ENCODE measurements at places on chromosomes 2 and 18. TPM values are rescaled to one million over a fixed set of nuclear protein-coding genes. Genes with fewer than 3 reads are reported as not detected.

GRCh38 chr2:147588191-147588590 is 256.6 kb upstream of the ACVR2A start:
- DNase-seq: no peak

DNA sequence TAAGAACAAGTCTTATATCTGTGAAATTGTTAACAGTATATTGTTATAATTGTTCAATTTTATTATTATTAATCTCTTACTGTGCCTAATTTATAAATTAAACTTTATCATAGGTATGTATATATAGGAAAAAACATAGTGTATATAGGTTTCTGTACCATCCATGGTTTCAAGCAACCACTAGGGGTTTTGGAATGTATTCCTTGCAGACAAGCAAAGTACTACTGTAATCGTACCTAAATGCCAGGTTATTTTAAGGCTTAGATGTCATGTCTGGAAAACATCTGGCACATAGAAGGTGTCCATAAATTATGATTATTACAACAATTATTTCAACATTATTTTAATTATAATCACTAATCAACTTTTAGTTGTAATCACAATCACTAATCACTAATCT is 8.4 kb downstream of the ITSN2 start:
- DNase-seq: no peak

- no peak for DNase-seq
These were observed 1.4 kb upstream of the ACTG2 start for GRCh38 chr2:73891276-73891901.

DNA sequence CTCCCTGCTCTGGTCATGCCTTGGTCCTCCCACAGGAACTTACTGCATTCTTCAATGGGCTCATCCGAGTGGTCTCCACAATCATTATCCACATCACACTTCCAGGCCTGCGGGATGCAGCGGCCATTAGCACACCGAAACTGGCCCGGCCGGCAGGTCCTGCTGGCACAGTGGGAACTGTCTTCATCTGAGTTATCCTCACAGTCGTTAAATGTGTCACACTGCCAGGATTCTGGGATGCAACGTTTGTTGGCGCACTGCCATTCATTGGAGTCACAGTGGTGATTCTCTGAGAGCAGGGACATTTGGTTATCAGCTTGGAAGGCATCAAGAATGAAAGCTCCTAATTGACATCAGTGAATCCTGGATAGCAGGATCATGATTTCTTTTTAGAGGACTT is 104.5 kb downstream of the DHRS9 start:
- DNase-seq: no peak

- DNase-seq: no peak
These were observed 5.6 kb downstream of the PAX8 start for GRCh38 chr2:113273027-113273551.

DNA sequence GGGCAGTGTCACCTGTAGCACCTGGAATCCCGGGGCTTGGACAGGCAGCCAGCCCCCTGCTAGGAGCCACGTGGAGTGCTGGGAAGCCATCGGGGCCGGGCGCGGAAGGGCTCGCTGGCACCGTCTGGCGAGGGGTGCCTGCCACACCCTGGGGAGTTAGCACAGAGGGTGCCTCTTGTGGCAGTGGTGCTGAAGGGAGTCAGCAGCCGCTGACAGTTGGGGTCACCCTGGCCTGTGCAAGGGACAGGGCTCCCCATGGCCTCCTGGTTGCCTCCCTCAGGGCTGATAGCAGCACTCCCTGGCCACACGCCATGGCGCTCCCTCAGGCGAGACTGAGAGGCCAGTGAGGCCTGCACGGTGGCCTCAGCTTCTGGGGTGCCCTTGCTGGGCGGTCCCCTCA is 13.9 kb upstream of the D2HGDH start:
- no peak for DNase-seq

GRCh38 chr2:241468476-241468781 is 40.0 kb downstream of the STK25 start:
- no peak for DNase-seq

- no peak for DNase-seq
These were observed 13.5 kb downstream of the KHK start for GRCh38 chr2:27100036-27100435.

DNA sequence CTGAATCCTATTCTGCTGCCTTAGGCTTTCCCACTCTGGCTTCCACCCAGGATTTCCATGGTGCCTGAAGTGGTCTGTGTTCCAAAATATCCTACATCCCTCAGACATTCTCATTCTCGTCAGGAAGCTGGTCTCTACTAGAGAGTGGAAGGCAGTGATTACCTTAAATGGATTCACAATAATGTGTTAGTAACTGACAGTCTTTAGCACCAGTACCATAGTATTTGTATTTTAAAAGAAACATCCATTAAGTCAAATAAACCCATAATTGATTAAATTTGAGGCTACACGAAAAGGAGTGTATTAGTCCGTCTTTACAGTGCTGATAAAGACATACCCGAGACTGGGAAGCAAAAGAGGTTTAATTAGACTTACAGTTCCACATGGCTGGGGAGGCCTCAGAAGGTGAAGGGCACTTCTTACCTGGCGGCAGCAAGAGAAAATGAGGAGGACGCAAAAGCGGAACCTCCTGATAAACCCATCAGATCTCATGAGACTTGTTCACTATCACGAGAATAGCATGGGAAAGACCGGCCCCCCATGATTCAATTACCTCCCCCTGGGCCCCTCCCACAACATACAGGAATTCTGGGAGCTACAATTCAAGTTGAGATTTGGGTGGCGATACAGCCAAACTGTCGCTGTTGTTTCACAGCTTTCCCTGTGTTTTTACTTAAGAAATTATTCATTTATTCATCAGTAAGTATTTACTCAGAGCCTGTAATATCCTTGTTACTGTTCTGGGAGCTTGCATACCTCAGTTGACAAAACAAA is 306.5 kb downstream of the STK39 start:
- DNase-seq: no peak

The SLC9A4 gene
- not detected for total RNA-seq

The MLPH gene
- 1.2 TPM for total RNA-seq

The ABCG8 gene
- total RNA-seq: 0.09 TPM

The NAT8 gene
- total RNA-seq: not detected

The POU3F3 gene
- total RNA-seq: not detected

The COX5B gene
- total RNA-seq: 1,249 TPM
